Activated CD4-positive, CD25-positive, alpha-beta regulatory T cell treated with anti-CD3 and anti-CD28 coated beads, Interleukin-2, amount 50 U/mL, for 16 hours (primary cell): ENCODE measurements at places on chromosomes 4 and X.

GRCh38 chr4:8266088-8266487, 3.5 kb upstream of the HTRA3 start:
- DNase-seq, result no peak

DNA sequence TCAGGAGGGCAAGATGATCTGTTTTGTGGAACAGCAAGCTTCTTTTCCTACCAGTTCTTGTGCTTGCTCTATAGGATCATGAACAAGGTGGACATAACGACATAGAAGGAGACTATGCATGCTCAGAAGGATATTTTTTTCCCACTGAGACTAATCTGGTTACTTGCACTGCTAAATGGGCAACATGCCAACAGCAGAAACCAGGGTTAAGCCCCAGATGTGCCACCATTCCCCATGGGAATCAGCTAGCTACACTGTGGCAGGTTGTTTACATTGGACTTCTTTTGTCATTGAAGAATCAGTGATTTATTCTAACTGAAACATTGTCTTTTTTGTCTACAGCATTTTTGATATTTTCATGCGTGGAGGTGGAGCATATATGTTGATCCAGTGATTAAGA, 165.6 kb downstream of the C4orf33 start:
- no peak for DNase-seq

- no peak for DNase-seq
Measured at GRCh38 chr4:133347409-133347808, 198.3 kb downstream of the PCDH10 start.

DNA sequence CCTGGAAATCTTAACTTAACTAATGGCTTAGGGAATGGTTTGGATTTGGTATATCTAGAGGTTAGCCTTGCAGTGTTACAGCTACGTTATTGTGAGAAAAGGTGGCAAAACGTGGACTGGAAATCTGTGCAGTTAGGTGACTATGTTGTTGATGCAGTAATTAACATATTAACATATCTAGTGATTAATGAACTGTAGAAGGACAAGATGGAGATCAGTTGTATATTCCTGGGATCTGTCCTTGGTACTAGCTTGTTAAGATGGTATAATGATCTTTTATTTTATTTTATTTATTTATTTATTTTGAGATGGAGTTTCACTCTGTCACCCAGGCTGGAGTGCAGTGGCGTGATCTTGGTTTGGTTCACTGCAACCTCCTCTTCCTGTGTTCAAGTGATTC, 36.9 kb downstream of the GPAT3 start:
- no peak for DNase-seq

- DNase-seq, result no peak
Measured at GRCh38 chrX:116204932-116205331, 34.4 kb downstream of the AGTR2 start.

GRCh38 chrX:41603596-41603995, 85.2 kb upstream of the GPR34 start:
- DNase-seq, result no peak

DNA sequence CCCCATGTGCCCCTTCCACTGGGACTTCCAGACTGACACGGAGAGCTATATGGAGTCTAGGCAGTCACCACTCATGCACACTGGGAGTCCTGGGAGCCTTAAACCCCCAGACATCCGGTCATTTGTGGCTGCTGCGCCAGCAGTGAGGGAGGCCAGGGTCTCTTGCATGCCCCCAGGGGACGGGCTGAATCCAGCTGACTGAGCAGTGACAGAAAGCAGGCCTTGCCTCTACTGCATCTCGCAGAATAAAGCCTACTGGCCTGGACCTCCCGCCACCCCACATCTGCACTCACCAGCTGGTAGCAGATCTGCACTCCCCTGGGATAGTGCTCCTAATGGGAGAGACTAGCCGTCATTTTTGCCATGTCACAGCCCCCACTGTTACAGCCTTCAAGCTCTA, 1234.2 kb downstream of the FAM133A start:
- no peak for DNase-seq

- DNase-seq, result no peak
Measured at GRCh38 chr4:122718281-122718680, 14.2 kb upstream of the BBS12 start.

DNA sequence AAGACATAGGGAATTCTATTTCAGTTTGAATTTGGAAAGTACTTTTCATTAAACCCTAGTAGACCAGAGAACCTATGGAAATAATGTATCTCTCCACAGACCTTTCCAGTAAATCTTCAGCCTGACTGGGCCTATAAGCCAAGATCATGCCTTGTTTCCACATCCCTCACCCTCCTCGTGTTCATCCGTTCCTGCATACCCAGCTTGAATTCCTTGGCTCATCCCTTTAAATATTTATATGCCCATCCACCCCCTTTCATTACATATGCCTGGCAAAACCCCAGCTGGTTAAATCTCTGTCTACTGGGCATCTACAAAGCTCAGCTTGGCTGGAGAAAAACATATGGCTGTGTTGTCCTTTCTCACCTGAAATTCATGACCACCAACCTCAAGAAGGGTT, 32.4 kb downstream of the SLC2A9 start:
- DNase-seq, result no peak

GRCh38 chrX:16711219-16711811, 1.2 kb downstream of the CTPS2 start:
- DNase-seq, result no peak

DNA sequence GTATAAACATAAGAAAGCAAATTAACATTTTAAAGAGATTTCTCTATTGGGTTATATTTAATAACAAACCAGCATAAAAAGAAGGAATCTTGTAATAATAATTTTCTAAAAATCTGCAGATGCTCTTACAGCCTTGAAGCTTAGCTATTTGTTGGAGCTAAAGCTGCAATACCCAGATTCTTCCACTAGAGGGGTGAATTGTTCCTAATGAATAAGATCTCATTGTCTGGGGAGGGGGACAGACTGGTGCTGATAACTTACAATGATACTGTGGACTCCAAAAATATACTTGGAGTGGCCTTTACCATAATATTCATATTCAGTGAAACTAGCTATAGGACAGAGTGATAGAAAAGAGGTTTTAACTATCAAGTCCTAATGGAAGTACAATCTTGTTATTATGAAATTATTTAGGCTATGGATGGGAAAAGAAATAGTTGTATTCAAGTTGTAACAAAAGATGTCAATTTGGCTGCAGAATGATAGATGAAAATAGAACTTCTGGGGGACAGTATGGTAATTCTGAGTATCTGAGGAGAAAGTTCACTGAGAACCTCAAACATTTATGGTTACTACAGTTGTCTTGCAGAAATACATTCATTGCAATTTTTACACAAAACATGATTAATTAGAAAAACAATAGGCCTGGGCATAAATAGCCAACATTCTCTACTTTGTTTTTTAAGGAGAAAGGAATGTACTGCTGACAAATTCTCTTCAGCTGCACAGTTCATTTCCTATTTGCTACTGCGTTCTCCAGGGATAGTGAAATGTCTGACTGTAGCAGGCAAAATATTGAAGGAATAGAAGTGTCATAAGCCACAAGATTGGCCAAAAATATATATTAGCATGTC, 443.3 kb downstream of the GBA3 start:
- DNase-seq, result no peak

- DNase-seq, result no peak
Measured at GRCh38 chr4:3813151-3814052, 47.2 kb downstream of the ADRA2C start.

DNA sequence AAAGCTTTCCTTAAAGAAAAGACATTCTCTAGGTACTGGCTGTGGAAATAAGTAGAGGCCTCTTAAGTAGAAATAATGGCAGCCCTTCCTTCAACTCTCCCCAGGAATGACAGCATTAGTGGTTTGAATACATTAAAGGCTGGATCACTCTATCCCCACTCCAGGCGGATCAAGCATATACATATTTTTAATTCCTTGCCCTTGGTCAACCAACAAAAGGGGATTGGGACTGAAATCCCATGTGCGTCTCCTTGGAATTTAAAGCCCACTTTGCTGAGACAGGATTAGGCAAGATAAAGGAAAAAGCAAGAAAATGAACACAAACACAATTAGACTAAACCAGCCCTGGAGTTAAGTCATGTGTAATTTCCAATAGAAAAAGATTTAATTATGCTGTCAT, 391.3 kb downstream of the PPP1R2C start:
- DNase-seq, result no peak

DNA sequence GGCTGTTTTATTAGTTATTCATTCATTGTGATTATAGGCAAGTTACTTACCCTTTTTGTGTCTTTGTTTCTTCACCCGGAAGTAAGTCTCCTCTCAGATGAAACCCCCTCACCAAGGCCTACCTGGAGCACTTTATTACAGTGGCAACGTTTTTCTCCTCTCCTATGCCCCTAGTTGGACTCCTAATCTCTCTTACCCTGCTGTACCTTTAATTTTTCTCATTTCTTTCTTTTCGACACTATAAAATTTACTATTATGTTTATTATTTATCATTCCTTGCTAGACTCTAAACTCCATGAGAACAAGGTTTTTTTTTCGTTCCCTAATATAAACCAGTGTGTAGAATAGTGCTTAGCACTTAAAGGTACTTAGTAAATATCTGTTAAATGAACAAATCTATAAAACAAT, 17.5 kb downstream of the STAP1 start:
- DNase-seq, result no peak

DNA sequence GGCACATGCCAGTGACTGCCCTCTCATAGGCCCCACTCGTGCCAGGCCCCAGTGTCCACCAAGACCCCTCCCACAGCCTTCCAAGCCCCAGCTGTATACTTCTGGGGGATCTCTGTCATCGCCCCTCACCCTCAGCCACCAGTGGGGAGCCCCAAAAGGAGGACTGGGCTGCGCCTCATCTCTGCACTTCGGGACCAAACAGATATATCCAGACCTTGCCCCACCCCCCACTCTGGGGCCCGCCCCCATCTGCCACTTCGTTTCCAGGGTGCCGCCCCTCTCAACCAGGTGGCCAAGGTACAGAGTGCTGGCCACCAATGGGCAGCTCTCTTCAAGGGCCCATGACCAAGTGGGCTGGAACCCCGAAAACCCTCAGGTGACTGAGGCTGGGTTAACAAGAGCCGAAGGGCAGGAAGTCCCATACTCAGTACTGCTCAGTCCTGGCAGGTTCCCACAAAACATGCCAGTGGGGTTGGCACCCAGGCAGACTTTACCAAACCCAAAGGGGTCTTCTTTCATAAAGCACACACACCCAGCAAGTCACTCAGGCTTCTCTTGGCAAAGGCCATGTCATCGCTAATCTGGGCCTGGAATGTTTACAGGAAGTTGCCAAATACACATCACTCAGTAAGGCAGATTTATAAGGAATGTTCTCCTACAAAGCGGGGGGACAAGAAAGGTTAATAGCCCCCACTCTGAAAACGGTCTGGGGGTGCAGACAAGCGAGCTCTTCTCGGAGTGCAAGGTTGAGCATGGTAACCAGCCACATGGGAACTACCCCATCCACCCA, 4.4 kb downstream of the ZFYVE28 start:
- DNase-seq, result no peak

DNA sequence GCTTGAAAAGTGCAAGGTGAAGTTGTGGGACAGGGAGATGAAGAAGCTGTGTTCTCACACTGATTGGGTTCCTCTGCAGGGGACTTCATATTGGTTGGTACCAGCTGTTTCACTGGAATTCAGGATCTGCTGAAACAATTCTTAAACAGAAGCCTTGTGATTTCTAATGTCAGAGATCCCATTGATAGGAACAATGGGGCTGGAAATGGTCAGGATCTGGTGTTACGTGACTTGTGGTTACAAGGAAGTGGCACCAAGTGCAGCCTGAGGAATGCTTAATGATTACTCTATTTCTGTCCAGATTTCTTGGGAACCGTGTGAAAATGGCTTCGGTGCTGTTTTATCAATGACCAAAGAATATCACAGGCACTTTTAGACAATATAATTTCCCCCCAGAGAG, 68.1 kb downstream of the MOSPD2 start:
- DNase-seq, result no peak

DNA sequence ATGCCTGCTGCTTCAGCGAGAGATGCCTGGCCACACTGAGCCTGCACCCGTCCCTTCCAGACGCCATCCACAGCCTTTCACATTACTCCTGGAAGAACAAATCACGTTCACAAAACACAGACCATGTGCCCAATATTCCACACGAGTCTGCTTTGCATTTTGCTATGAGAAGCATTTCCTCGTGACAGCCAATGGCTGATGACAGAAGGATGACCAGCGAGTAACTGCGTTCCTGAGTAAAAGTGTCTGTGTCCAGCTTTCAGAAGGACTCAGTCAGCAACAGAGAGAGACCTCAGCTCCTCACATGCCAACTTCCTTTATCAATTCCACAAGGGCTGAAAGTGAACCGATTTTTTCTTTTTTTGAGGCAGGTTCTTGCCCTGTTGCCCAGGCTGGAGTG, 19.5 kb downstream of the NAT8L start:
- no peak for DNase-seq

- DNase-seq, result no peak
Measured at GRCh38 chr4:1410491-1411325, 4.5 kb upstream of the NKX1-1 start.

DNA sequence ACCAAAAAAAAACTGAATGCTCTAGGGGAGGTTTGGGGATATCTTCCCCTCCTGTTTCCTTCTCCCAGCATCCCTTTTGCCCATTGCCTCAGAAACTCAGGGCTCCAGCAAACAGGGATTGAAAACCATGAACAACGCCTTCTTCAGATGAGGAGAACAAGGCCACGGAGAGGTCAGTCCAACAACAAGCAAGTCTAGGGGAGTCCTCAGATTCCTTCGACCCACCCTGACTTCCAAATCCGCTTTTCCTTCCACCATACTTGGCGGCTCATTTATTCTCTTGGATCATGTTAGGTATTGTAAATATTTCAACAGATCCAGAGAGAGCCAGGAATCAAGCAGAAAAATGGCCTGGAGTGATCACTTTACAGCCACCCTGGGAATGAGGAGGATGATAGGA, 21.9 kb downstream of the REELD1 start:
- no peak for DNase-seq

GRCh38 chr4:88897180-88897579, 159.8 kb downstream of the FAM13A start:
- DNase-seq, result no peak

DNA sequence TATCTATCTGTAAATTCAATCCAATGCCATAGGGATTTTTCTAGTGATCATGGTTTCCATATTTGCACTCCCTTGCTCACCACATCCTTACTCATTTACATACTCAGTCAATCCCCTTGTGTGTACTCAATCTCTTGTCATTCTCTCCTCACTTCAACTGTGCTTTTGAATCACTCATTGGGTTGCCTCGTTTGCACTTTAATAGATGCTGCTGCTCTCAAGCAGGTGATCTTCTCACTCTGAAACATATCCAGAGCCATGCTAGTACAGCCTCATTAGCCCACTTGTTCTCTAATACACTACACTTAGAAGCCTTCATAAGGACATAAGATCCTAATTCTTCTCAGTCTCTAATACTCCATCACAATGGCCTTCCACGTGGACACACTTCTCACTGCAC, 507.9 kb downstream of the TECRL start:
- no peak for DNase-seq

DNA sequence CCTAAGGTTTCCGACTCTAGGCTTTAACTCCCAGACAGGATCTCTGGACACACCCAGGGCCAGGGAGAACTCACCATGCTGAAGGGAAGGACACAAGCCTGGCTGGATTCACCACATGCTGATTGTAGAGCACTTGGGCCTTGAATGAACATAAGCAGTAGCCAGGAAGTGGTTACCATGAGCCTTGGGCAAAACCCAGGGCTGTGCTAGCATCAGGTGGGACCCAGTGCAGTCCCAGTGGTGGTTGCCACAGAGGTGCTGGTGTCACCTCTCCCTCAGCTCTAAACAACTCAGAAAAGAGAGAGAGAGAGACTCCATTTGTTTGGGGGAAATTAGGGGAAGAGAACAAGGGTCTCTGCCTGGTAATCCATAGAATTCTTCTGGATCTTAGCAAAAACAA, 77.0 kb downstream of the KLHL13 start:
- no peak for DNase-seq

- no peak for DNase-seq
Measured at GRCh38 chr4:108611365-108611764, 9.0 kb upstream of the RPL34 start.
